Vagina (tissue), 2 donors: ENCODE measurements at places on chromosomes 4 and X. TPM values are rescaled to one million over a fixed set of nuclear protein-coding genes. Genes with fewer than 3 reads are reported as not detected.

DNA sequence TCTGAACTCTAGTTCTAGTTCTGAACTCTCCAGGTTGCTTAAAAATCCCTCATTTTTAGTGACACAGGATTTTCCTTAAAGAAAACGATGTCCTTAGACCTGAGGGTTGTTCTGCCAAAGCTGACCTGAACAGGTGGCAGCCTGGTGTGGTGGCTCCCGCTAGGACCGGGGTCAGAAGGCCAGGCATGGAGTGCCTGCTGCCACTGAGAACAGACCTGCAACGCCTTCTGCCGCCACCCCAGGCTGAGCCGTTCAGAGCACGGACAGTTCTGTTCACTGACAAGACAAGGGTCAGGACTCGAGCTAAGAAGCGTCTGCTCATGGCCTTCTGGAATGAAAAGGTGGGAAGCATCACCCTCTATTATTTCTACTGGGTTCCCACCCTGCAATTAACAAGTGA lies 15.8 kb downstream of the DCTD start:
- no peak overlapping the region for H3K27ac ChIP-seq
- no peaks in the 10 kb centered on the region for H3K4me1 ChIP-seq

DNA sequence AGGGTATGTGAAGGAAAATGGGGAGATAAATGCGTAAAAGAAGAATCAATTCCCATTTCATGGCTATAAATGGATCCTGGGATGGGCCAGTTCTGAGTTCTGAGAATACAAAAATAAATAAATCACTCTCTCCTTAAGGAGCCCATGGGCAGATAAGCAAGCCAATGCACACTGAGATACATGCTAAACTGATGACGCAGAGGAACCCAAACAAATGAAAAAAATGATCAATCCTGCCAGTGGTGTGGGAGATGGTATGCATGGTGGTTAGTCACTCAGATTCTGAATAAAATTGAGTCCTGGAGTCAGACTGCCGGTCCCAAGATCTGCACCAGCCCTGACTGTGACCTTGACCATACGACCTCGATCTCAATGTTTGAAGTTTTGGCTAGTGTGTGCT lies 59.7 kb downstream of the NEIL3 start:
- no peaks in the 10 kb centered on the region for H3K36me3 ChIP-seq
- no peaks in the 10 kb centered on the region for H3K27me3 ChIP-seq
- H3K27ac ChIP-seq: no peak overlapping the region
- DNase-seq: no peak

GRCh38 chrX:68794461-68794860 lies 34.4 kb upstream of the EFNB1 start:
- H3K4me3 ChIP-seq: no peak overlapping the region
- H3K27ac ChIP-seq: no peak overlapping the region
- H3K4me1 ChIP-seq: no peaks in the 10 kb centered on the region
- H3K36me3 ChIP-seq: no peaks in the 10 kb centered on the region

GRCh38 chr4:8083086-8083825 lies 75.4 kb downstream of the ABLIM2 start:
- H3K4me3 ChIP-seq: no peak overlapping the region
- H3K27me3 ChIP-seq: no peaks in the 10 kb centered on the region
- no peaks in the 10 kb centered on the region for H3K36me3 ChIP-seq
- no peak for DNase-seq

- H3K4me1 ChIP-seq: no peaks in the 10 kb centered on the region
- H3K4me3 ChIP-seq: no peak overlapping the region
- H3K27ac ChIP-seq: no peak overlapping the region
- H3K27me3 ChIP-seq: no peaks in the 10 kb centered on the region
- no peaks in the 10 kb centered on the region for H3K36me3 ChIP-seq
- DNase-seq: no peak
Observed at GRCh38 chr4:28369499-28369898, 1508.9 kb downstream of the STIM2 start.

DNA sequence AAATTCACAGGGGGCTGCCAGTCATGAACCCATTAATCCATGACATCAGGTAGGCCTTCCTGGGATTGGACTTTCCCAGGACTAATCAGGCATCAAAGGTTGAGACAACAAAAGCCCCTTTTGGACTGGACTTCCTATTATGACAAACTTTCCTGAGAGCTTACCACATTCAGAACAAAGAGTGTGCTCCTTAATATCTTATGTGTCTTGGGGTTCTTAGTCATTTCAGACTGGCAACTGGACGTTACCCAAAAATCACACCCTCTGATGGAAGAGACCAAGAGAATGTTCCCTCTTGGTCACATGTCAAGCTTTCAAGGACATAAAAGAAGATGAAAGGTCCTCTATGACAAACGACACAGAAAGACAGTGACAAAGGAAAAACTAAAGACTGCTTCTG lies 31.6 kb upstream of the PPP1R2C start:
- no peaks in the 10 kb centered on the region for H3K36me3 ChIP-seq
- no peak for DNase-seq
- H3K4me1 ChIP-seq: no peaks in the 10 kb centered on the region
- H3K4me3 ChIP-seq: no peak overlapping the region
- no peak overlapping the region for H3K27ac ChIP-seq
- no peaks in the 10 kb centered on the region for H3K27me3 ChIP-seq

GRCh38 chrX:20111271-20111670 lies 5.4 kb downstream of the MAP7D2 start:
- no peak overlapping the region for H3K4me3 ChIP-seq
- H3K36me3 ChIP-seq: no peaks in the 10 kb centered on the region
- no peak overlapping the region for H3K27ac ChIP-seq
- no peak for DNase-seq
- no peaks in the 10 kb centered on the region for H3K4me1 ChIP-seq
- no peaks in the 10 kb centered on the region for H3K27me3 ChIP-seq

GRCh38 chrX:45011131-45011530 lies 138.1 kb downstream of the KDM6A start:
- H3K27ac ChIP-seq: no peak overlapping the region
- no peak for DNase-seq
- no peaks in the 10 kb centered on the region for H3K27me3 ChIP-seq
- H3K36me3 ChIP-seq: no peaks in the 10 kb centered on the region

DNA sequence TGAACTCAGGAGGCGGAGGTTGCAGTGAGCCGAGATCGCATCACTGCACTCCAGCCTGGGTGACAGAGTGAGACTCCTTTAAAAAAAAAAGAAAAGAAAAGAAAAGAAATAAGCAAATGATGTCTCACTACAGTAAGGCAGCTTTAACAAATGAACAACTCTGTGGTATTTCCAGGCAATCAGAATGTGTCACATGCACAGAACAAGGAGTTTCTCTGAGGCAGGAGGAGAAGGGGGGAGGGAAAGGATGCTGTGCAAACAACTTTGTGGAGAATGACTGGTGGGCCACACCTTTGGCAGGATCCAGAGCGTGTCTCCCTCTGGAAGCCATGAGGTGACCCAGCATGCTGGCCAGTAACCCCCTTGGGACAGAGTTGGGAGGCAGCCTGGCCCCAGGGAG lies 57.6 kb downstream of the RAI2 start:
- H3K4me3 ChIP-seq: no peak overlapping the region
- no peak for DNase-seq
- no peaks in the 10 kb centered on the region for H3K4me1 ChIP-seq
- H3K36me3 ChIP-seq: no peaks in the 10 kb centered on the region

GRCh38 chr4:82553020-82553419 lies 8.8 kb downstream of the TMEM150C start:
- no peaks in the 10 kb centered on the region for H3K4me1 ChIP-seq
- H3K36me3 ChIP-seq: no peaks in the 10 kb centered on the region
- H3K27ac ChIP-seq: no peak overlapping the region

DNA sequence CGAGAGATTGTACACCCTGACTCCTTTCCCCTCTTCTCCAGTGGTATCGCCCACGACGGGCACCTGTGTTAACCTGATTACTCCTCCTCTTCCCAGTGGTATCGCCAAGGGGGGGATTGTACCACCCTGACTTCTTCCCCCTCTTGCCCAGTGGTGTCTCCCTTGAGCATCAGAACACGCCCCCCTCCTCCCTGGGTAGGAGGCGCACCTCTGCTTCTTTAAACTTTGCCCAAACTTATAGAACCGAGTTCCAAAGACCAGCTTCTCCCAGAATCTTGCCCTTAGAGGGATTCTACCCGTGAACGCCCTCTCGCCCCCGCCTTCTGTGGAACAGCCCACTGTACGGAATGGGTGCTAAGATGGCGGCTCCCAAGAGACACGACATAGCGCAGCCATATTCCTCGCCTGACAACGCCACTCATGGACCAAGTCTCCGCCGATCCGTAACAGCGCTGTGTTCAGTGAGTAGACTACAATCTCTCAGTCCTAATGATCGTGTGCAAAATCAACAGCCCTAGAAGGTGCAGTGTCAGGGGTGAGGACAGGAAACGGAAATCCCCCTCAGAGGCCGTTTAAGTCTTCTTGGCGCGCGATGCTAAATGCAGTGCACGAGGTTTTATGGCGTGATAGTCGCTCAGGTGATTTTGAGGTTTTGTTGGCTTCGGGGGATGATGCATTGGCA lies 4.2 kb upstream of the ZNF157 start:
- H3K4me3 ChIP-seq: peak overlapping the region; percentile 48
- H3K36me3 ChIP-seq: no peaks in the 10 kb centered on the region
- H3K27ac ChIP-seq: peak overlapping the region; percentile 7
- no peaks in the 10 kb centered on the region for H3K4me1 ChIP-seq
- DNase-seq: no peak

DNA sequence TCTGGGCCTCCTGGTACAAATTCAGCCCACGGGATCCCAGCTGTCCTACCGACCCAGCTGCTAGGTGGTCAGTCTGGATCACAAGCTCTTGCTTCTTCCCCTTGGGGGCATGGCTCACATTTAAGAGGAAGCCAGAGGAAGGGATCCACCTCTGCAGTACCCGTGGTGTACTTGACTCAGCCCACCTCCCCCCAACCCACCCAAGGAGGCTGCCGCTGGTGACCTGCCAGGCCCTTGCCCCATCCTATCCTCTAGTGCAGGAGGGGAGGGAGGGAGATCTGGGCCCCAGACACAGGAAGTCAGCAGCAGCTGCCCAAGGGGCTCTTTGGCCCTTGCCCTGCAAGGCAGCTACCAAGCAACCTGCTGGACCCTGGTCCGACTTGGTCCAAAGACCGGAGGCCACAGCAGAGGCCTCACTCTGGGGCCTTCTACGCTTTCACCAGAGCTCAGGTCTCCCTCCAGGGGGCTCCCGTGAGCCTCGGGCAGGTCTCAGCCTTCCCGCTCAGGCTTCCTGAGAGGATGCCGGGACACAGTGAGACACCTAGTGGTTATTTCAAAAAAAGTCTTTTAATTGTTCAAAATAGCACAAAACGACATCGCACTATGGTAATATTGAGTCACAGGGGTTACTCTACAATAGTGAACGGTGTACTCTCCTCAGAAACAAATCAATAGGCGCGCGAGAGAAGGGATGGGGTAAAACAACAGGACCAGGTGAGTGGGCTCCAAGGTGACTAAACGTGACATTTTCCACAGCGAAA lies 2.7 kb upstream of the RENBP start:
- peaks cover 27% of the 10 kb centered on the region for H3K36me3 ChIP-seq
- H3K4me1 ChIP-seq: no peaks in the 10 kb centered on the region
- DNase-seq: no peak
- H3K27me3 ChIP-seq: no peaks in the 10 kb centered on the region
- H3K27ac ChIP-seq: no peak overlapping the region

GRCh38 chr4:133592106-133592505 lies 443.0 kb downstream of the PCDH10 start:
- H3K27ac ChIP-seq: no peak overlapping the region
- no peak overlapping the region for H3K4me3 ChIP-seq
- H3K4me1 ChIP-seq: no peaks in the 10 kb centered on the region

DNA sequence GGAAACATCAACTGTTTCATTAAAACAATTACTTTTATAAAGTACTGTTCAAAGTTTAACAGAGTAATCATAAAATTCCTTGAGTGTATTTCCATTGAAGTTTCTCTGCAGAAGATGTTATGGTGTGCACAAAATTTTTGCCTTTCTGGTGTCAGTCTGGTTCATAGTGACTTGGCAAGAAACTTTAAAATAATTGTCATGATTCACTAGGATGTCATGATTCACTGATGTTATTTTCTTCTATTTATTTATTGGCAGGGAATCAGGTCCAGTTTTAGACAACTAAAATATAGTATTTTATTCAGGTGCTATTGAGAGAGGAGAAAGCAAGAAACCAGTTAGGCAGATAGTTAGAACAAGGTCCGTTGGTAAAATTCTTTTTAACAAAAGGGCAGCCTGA lies 3.8 kb downstream of the UGT2A1 start:
- H3K36me3 ChIP-seq: no peaks in the 10 kb centered on the region
- H3K4me3 ChIP-seq: no peak overlapping the region
- DNase-seq: no peak
- no peaks in the 10 kb centered on the region for H3K27me3 ChIP-seq
- H3K4me1 ChIP-seq: no peaks in the 10 kb centered on the region
- H3K27ac ChIP-seq: no peak overlapping the region

DNA sequence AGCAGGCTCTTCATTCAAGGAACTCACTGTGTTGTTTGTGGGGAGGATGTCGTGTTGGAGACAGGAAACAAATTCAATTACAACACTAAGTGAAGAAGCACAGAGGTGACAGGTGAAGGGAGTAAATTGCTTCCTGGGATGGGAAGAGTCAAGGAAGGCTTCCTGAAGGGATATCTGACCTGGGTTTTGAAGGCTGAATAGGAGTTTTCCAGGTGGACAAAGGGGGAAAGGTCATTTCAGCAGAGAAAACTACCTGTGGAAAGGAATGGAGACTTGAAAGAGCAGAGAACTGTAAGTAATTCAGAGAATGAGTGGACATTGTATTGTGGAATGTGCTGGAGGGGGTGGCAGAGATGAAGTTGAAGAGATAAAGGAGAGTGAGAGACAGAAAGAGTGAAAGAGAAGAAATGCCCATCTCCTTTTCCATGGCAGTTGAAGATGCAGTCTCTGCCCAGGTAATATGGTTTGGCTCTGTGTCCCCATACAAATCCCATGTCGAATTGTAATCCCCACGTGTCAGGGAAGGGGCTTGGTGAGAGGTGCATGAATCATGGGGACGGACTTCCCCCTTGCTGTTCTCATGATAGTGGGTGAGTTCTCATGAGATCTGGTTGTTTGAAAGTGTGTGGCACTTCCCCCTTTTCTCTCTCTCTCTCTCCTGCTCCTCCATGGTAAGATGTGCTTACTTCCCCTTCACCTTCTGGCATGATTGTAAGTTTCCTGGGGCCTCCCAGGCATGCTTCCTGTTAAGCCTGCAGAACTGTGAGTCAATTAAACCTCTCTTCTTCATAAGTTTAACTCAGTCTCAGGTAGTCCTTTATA lies 205.7 kb upstream of the BCOR start:
- H3K4me3 ChIP-seq: no peak overlapping the region
- no peaks in the 10 kb centered on the region for H3K4me1 ChIP-seq
- DNase-seq: no peak

GRCh38 chr4:89617317-89617716 lies 219.6 kb downstream of the SNCA start:
- no peaks in the 10 kb centered on the region for H3K36me3 ChIP-seq
- DNase-seq: no peak
- no peak overlapping the region for H3K4me3 ChIP-seq
- H3K4me1 ChIP-seq: no peaks in the 10 kb centered on the region
- no peak overlapping the region for H3K27ac ChIP-seq
- H3K27me3 ChIP-seq: no peaks in the 10 kb centered on the region

- no peak overlapping the region for H3K27ac ChIP-seq
- no peaks in the 10 kb centered on the region for H3K27me3 ChIP-seq
- H3K36me3 ChIP-seq: no peaks in the 10 kb centered on the region
- DNase-seq: no peak
Observed at GRCh38 chr4:131063878-131064277, 1967.9 kb downstream of the C4orf33 start.

GRCh38 chr4:38785901-38786402 lies 3.2 kb upstream of the TLR10 start:
- H3K36me3 ChIP-seq: no peaks in the 10 kb centered on the region
- H3K27me3 ChIP-seq: no peaks in the 10 kb centered on the region
- no peak overlapping the region for H3K27ac ChIP-seq
- DNase-seq: no peak
- no peaks in the 10 kb centered on the region for H3K4me1 ChIP-seq
- no peak overlapping the region for H3K4me3 ChIP-seq

Gene ANXA10
- not detected for total RNA-seq

Gene SLC9A6
- total RNA-seq: 12.8 TPM

Gene ETDB
- total RNA-seq: not detected

Gene ASB9
- 2.0 TPM for total RNA-seq

Gene TLR6
- total RNA-seq: 8.3 TPM

Gene LARP1B
- 19.4 TPM for total RNA-seq

Gene GJB1
- total RNA-seq: not detected
